T-helper 1 cell (primary cell): ENCODE measurements at places on chromosomes 3 and 15.

- no peak for DNase-seq
Observed at GRCh38 chr3:172853921-172854666, 103.6 kb downstream of the ECT2 start.

DNA sequence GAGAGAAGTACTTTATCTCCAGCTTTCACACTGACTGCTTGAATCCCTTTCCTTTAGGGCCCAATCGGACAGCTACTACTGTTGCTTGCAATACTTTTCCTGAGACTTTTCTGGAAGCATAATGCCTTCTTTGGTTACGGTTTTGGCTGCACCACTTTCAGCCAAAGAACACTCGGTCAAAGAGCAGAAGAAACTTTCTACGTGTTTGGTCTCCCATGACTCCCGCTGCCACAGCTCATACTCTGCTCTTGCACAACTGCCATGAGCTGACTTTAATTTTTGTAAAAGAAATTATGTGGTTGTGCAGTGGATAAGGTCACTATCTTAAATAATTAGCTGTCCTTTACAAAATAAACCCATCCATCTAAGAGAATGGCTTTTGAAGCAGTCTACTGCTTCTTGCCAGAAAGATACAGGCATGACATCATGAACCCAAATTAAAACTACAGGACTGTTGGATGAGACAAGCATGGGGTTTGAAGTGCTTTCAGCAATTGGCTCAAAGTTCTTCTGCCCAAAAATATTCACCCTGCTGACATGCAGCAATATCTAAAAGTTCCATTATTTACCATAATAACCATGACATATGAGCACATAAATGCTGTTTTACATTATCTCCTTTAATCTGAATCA is 42.0 kb downstream of the PROS1 start:
- DNase-seq, result no peak

DNA sequence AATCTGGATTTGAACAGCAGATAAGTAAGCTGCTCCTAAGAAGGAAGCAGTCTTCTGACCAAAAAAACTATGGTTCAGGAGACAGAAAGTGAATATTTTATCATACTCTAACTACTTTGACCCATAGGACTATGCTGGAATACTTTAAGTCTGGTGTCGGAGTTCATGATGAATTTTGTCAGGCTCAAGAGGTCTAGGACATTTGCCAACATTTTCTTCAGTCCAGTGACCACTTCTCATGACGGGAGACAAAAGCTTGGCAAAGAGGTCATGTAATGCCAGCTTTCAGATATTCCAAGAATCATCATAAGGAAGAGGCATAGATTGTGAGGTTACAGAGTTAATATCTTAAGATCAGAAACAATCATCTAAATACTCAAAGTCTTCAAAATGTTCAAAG is 20.5 kb upstream of the DCBLD2 start:
- DNase-seq, result no peak

DNA sequence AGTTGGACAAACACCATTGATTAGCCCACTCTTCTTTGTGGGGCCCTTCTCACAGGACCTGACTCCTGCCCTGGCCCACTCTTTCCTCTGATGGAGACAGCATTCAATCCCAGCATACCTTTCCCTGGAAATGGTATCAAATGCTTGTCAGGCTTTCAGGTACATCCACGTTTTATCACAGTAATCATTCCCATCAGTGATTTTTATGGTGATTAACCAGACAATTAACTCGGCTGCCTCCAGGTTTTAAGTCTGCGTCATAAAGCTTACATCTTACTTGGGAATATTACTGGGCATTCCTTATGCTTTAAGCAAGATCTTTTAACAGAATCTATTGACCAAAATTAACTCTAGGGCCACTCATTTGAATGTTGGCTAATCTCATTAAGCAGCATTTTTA is 33.4 kb downstream of the LRRK1 start:
- no peak for DNase-seq

GRCh38 chr15:38826880-38827279 is 262.3 kb upstream of the RASGRP1 start:
- DNase-seq, result no peak

GRCh38 chr3:8739757-8740504 is 6.3 kb downstream of the CAV3 start:
- DNase-seq, result no peak

DNA sequence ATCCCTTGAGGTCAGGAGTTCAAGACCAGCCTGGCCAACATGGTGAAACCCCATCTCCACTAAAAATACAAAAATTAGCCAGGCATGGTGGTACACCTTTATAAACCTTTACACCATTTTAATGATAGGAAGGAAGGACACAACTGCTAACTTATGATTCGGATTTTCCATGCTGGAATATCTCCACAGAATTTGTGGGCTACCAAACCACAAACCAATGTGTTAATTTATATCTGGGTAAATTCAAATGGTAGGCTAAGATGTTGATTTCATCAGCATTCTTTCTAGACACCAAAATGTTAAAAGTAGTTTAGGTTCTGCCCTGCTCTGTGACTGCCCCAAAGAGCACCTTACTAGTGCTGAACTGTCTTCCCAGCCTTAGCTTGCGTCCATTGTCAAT is 72.8 kb downstream of the POLQ start:
- DNase-seq, result no peak

DNA sequence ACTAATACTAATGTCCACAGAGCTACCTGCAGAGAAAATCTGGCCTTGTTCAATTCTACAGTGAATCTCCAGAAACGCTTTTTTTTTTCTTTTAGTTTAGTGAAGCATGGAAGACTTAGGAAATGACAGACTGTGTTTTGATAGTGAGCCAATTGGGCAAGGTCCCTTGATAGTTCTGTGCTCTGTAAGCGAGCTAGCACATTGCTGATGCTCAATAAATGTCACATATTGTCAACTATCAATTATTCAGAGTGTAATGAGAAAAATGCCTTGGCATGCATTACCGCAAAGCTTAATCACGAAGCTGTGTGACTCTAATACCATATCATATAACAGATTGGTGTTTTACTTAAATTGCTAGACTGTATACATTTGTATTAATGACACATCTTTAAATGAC is 5.2 kb upstream of the C3orf85 start:
- no peak for DNase-seq

DNA sequence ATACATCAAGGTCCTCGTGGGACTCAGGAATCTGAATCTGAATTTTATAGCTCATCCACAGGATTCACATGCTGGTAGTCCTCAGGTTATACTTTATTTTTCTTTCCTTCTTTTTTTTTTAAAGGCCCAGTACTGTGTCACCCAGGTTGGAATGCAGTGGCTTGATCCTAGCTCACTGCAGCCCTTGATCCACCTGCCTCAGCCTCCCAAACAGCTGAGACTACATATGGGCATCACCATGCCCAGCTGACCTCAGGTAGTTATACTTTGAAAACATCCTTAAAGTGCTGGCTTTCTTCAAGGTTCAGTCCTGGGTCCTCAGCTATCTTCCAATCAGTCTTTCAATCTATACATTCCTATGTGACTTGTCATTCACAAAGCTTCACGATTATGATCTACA is 38.2 kb downstream of the SNX4 start:
- DNase-seq, result no peak

DNA sequence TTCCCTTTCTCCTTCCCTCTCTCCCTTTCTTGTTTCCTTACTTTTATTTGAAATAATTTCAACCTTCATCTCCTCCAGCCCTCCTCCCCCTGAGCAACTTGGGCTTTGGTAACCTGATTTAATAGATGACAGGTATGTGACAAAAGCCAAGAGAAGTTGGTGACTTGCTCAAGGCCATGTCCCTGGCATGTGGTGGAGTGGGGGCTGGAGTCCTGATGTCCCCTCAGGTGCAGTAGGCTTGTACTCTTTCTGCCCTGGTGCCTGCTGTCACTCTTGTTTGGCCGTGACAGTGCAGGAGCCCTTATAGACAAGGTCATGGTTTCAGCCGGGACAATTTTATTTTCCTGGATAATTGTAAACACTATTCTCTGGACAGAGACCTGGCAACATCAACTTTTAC is 152.7 kb downstream of the SV2B start:
- DNase-seq, result no peak

DNA sequence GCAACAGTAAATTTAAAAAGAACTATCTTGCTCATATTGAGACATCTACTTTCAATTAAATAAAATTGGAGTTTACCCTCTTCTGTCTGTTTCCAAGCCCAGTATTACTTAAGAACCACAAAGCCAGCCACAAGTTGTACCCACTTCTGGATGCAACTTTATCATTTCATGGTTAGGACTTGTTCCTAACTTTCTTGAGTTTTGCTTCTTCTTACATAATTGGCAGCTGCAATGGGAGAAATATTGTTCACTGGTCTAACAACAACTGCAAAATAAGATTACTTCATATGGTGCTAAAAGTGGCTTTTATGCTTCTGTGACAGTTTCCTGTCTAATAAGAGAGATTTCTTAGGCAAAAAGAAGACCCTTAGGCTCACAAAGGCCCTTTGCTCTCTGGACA is 240.6 kb downstream of the OTOL1 start:
- DNase-seq, result no peak

GRCh38 chr15:91411586-91411985 is 311.5 kb downstream of the SV2B start:
- no peak for DNase-seq

- DNase-seq, result peak; percentile 92
Observed at GRCh38 chr3:12484198-12484982, at the start of gene TSEN2. Gene TSEN2, plus strand, starts transcription at chr3:12484480. Its CDS starts 5,321 bp downstream, at chr3:12489801.

GRCh38 chr15:62472616-62473299 is 307.7 kb upstream of the C2CD4B start:
- DNase-seq, result no peak

- DNase-seq, result no peak
Observed at GRCh38 chr3:44665173-44665572, 16.6 kb downstream of the ZNF35 start.

DNA sequence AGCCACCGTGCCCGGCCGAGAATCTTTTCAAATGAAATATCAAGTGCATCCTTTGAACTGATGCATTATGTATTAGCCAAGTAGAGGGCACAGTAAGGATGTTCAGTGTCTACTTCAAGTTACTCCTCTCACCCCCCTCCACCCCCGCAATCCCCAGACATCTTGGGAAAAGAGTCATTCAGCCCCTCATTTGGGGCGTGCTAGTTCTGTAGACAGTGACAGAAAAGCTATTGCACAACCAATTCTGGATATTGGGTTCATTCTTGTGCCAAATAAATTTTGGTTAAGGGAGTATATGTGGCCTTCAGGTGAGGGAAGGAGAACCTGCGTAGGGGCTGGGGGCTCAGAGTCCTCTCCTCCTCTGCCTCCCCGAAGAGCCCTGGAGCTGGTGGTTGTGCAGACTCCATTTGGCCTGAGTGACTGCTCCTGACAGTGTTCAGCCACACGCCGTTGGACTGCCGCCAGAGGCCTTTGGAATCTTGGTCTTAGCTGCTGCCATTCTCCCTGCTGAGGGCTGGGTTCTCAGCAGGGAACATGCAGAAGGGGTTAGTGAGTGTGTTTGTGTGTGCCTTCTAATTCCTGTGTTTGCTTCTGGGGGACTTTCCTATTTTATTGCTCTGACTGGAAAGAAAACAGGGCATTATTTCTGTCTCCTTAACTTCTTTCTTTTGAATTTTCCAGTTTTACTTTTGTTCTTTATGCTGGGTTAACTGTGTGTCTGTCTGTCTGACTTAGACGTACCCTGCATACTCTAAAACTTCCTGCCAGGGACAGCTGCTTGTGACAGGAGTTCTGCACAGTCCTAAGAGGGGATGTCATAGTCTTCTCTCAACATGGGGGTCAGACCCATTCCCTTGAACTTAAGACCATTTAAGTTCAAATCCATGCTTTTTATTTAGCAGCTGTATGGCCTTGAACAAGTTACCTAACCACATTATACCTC is 21.0 kb downstream of the RARB start:
- no peak for DNase-seq

DNA sequence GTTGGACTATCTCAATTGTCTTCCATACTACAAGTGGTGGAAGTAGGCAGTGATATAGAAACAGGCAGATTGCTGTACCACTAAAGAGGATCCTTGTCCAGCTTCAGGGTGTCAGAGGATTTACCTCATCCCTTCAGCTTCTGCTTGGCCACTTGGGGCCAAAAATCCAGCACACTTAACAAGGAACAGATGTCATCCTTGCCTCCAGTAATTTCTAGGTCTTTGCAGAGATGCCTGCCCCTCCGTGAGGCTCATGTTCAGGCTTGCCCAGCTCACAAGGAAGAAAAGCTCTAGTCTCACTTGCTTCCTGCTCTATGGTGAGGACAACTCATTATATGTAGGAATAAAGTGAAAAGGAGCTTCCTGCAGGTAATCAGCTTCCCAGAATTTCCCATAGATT is 510.3 kb downstream of the EPHA3 start:
- DNase-seq, result no peak

- no peak for DNase-seq
Observed at GRCh38 chr3:184678317-184679055, 33.4 kb downstream of the MAGEF1 start.

DNA sequence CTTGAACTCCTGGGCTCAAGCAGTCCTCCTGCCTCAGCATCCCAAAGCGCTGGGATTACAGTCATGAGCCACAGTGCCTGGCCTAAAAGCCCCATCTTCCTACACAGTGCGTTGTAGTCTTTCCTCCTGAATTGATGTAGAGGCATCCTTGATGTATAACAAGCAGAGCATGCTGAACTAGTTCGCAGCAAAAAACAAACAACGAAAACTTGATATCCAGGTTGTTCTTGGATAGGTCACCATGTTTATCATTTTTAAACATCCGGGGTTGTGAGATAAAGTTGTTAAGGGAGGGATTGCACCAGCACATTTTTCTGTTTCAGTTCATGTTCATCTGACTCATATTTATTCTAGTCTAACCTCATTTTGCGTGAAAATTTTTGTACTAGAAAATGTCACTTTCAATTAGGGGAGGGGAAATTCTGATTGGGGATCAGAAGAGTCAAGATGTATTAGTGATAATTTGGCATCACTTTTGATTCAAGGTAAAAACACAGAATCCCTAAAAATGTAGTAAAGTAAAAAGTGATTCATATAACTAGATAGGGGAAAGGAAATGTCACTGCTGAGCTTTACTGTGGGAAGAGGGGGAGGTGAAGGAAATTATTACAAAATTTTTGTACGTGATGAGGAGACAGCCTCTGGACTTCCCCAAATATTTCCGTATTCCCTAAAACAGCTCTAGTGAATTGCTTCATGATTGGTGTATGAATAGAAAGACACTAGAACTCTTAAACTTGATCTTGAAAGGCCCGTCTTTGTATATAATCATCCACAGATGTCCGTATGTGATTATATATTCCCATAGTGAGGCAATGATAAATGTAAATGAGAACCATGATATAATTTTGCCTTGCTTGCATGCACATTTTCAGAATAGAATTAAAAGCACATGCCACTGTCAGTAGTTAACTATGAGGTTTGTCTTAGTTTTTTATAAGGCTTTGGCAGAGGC is 22.9 kb downstream of the RAB8B start:
- no peak for DNase-seq

DNA sequence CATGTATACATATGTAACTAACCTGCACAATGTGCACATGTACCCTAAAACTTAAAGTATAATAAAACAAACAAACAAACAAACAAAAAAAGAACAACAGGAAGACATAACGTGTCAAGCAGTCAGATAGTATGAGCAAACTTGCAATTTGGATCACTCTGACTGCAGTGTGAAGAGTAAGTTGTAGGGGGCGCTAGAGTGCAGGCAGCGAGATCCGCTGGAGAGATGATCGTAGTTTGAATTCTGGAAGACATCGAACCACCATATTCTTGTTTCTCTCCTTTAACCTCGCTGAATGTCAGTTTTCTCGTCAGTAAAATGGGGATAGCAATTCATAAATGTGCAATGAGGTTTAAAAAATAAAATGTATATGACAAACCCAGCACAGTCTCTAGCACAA is 165.2 kb upstream of the LMCD1 start:
- no peak for DNase-seq

GRCh38 chr15:63076714-63077046 is 34.1 kb downstream of the TPM1 start:
- DNase-seq, result no peak
